Naive thymus-derived CD8-positive, alpha-beta T cell (primary cell): ENCODE measurements at places on chromosomes 2 and 18. TPM values are rescaled to one million over a fixed set of nuclear protein-coding genes. Genes with fewer than 3 reads are reported as not detected.

The MC2R gene
- polyA plus RNA-seq = not detected

The ANKRD53 gene
- polyA plus RNA-seq = not detected

The CAPN14 gene
- polyA plus RNA-seq = 0.09 TPM

The NCL gene
- 468 TPM for polyA plus RNA-seq

The MEIS1 gene
- not detected for polyA plus RNA-seq

The CPO gene
- not detected for polyA plus RNA-seq

The TTC39C gene
- polyA plus RNA-seq = 60.6 TPM

The PPP1CB gene
- 63.1 TPM for polyA plus RNA-seq

- H3K27ac ChIP-seq = no peak overlapping the region
- peaks cover 12% of the 10 kb centered on the region for H3K27me3 ChIP-seq
- DNase-seq = no peak
- H3K4me1 ChIP-seq = no peaks in the 10 kb centered on the region
These were observed 79.1 kb downstream of the MAPK4 start for GRCh38 chr18:50638884-50639420.

DNA sequence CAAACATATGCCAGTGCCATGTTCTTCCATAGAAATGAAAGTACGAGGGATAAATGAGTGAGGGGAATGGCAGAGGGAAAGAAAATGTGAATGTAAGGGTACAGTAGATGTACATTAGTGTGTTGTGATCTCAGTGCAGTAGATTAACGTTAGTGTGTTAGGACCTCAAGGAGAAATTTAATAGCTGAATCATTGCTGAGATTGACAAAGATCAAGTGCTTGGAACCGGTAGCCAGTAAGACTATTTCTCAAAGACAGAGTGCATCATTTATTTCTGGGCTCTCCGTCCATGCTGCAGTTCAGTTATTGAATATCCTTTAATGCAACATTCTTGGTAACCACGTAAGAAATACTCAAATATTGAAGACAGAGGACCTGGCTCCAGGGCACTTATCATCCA is 246.0 kb downstream of the PTPRM start:
- peaks cover 2% of the 10 kb centered on the region for H3K4me1 ChIP-seq
- H3K27ac ChIP-seq = no peak overlapping the region
- H3K27me3 ChIP-seq = no peaks in the 10 kb centered on the region
- no peaks in the 10 kb centered on the region for H3K36me3 ChIP-seq
- DNase-seq = no peak

DNA sequence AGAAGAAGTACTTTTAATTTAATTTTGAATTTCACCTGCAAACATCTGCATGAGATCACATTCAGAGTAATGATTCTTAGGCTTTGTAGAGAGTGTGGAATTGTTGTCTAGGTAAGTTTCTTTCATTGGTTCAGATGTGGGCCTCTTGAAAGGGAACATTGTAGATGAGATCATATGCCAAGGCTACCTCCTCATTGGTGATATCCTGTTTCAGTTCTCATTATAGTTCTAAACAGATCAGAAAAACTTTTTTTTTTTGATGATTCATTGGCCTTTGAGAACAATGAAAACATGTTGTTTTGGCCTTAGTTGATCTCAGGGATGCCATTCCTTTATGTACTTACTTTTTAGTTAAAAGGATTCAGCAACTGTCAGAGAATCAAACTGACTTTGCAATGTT is 44.5 kb downstream of the EML6 start:
- H3K4me3 ChIP-seq = no peak overlapping the region
- H3K4me1 ChIP-seq = no peaks in the 10 kb centered on the region
- H3K27ac ChIP-seq = no peak overlapping the region
- peak; percentile 6 for DNase-seq

GRCh38 chr18:1232867-1233266 is 328.2 kb downstream of the ADCYAP1 start:
- no peak overlapping the region for H3K4me3 ChIP-seq
- H3K27ac ChIP-seq = no peak overlapping the region
- no peaks in the 10 kb centered on the region for H3K4me1 ChIP-seq
- H3K27me3 ChIP-seq = no peaks in the 10 kb centered on the region
- no peak for DNase-seq
- no peaks in the 10 kb centered on the region for H3K36me3 ChIP-seq

- DNase-seq = no peak
- H3K4me1 ChIP-seq = peaks cover 33% of the 10 kb centered on the region
- H3K4me3 ChIP-seq = no peak overlapping the region
- H3K36me3 ChIP-seq = peaks cover 54% of the 10 kb centered on the region
- H3K27ac ChIP-seq = no peak overlapping the region
These were observed 75.6 kb downstream of the NCOA1 start for GRCh38 chr2:24566630-24567029.

DNA sequence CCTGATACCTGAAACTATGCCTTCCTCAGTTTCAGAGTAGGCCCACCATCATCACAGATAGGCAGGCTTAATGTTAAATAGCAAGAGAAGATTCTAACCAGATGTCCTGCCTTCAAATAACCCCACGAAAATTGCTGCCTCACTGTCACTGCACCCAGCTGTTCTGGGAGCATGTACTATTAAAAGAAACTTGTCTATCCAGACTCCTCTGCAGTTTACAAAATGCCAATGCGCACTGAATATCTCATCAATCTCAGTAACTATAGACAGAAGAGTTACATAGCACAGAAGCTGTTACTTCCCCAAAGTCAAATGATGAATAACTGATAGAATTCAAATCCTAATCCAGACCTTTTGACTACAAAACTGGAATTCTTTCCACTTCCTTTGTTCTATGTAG is 43.9 kb downstream of the WDR75 start:
- H3K27ac ChIP-seq = no peak overlapping the region
- DNase-seq = no peak

DNA sequence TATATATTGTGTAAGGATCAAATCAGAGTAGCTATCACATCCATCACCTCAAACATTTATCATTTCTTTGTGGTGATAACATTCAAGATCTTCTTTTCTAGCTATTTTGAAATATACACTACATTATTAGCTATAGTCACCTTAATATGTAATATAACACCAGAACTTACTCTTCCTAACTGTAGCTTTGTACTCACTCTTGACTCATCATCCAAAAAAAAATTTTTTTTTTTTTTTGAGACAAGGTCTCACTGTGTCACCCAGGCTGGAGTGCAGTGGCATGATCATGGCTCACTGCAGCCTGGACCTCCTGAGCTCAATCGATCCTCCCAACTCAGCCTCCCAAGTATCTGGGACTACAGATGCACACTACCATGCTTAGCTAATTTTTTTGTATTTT is 153.3 kb downstream of the EML6 start:
- no peaks in the 10 kb centered on the region for H3K36me3 ChIP-seq
- no peak for DNase-seq
- H3K27me3 ChIP-seq = peaks cover 4% of the 10 kb centered on the region

- no peak overlapping the region for H3K27ac ChIP-seq
- DNase-seq = no peak
- peaks cover 8% of the 10 kb centered on the region for H3K27me3 ChIP-seq
- no peaks in the 10 kb centered on the region for H3K4me1 ChIP-seq
These were observed 102.0 kb downstream of the PLA2R1 start for GRCh38 chr2:159960414-159960813.

DNA sequence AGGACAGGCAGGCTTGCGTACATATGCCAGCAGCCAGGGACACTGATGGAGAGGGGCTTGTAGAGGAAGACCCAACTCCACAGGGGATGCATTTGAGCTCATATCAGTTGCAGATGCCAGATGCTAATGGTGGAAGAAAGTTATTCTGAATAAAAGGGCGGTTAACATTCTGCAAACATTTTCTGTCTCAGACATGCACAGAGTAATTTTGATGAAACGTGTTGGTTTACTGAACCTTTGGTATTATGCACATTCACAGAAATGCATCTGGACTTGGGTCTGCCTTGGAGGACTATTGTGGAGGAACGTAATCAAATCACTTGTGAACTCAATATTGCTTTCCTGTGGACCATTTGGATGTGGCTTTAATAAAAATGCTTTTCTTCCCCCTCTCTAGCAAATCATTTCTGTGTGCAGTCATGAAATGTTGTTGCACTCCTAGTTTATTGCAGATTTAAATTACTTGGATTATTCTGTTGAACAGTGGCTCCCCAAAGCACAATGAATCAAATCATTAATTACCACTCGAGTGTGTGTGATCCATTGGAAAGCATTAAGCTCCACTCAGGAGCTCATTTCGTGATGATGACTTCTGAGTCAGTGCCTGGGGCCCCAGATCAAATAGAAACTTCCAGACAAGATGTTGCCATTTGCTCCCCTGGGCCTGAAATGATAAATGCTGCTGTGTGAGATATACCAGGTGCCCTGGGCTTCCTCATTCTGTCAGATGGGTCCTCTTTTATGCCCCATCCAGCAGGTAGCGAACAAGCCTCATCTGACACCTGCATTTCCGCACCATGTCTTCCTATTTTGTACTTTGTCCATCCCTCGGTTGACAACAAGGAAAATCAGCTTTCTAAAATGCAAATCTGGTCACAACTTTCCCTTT is 697.0 kb upstream of the HS6ST1 start:
- H3K4me3 ChIP-seq = no peak overlapping the region
- no peak for DNase-seq
- no peaks in the 10 kb centered on the region for H3K36me3 ChIP-seq
- H3K4me1 ChIP-seq = peaks cover 1% of the 10 kb centered on the region
- no peak overlapping the region for H3K27ac ChIP-seq
